ENCODE measurements at places on chromosomes 2 and 18.

- DNase-seq: no peak
These were observed 12.3 kb downstream of the KLF7 start for GRCh38 chr2:207153266-207153975.

- DNase-seq: no peak
These were observed 37.3 kb upstream of the SH3BP4 start for GRCh38 chr2:234914371-234915154.

GRCh38 chr2:188042412-188042811, 249.3 kb upstream of the GULP1 start:
- DNase-seq: no peak

DNA sequence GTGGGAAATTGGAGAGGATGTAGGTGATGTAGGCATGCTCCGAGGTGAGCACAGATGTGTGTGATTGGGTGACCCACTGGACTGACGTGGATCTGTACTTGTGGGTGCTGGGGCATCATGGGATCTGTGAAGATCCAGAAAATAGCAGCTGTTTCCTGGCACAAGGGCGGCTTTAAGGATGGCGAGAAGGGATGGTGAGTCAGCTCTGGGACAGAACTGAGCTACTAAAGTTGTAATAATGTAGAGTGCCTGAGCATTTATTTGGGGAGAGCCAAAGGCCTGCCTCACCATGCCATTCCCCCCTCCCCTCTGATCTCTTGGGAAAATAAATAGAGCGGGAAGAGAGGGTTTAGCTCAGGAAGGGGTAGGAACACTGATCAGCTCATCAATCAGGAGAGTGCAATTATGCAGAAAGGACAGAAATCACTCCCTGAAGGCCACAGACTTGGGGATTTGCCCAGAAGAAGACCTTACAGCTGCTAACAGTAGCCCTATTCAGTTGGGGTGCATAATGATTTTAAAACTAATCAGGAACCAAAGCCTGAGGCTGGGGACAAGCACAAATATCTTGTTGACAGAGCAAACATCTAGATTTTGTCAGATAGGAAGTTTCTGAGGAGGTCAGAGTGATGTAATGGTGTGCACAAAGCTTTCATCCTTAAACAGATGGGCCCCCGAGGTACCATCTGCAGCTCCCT, 30.3 kb downstream of the TANC1 start:
- no peak for DNase-seq

- DNase-seq: no peak
These were observed 93.8 kb downstream of the USP34 start for GRCh38 chr2:61377046-61377445.

GRCh38 chr2:186254759-186255158, 231.3 kb upstream of the ZC3H15 start:
- DNase-seq: no peak

Data from GDM1 (cell line).